ENCODE measurements at places on chromosomes 12 and 14.

DNA sequence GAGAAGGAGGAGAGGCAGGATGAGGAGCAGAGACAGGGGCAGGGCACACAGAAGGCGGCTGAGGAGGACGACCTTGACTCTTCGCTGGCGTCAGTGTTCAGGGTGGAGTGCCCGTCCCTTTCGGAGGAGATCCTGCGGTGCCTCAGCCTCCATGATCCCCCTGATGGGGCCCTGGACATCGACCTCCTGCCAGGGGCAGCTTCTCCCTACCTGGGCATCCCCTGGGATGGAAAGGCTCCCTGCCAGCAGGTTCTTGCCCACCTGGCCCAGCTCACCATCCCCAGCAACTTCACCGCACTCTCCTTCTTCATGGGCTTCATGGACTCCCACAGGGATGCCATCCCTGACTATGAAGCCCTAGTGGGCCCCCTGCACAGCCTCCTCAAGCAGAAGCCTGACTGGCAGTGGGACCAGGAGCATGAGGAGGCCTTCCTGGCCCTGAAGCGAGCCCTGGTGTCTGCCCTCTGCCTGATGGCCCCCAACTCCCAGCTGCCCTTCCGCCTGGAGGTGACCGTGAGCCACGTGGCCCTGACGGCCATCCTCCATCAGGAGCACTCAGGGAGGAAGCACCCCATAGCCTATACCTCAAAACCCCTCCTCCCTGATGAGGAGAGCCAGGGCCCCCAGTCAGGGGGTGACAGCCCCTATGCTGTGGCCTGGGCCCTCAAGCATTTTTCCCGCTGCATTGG lies 14.6 kb downstream of the CBLN3 start:
- DNase-seq: no peak

GRCh38 chr14:55846826-55847446 lies 266.9 kb downstream of the KTN1 start:
- peak; percentile 55 for DNase-seq

DNA sequence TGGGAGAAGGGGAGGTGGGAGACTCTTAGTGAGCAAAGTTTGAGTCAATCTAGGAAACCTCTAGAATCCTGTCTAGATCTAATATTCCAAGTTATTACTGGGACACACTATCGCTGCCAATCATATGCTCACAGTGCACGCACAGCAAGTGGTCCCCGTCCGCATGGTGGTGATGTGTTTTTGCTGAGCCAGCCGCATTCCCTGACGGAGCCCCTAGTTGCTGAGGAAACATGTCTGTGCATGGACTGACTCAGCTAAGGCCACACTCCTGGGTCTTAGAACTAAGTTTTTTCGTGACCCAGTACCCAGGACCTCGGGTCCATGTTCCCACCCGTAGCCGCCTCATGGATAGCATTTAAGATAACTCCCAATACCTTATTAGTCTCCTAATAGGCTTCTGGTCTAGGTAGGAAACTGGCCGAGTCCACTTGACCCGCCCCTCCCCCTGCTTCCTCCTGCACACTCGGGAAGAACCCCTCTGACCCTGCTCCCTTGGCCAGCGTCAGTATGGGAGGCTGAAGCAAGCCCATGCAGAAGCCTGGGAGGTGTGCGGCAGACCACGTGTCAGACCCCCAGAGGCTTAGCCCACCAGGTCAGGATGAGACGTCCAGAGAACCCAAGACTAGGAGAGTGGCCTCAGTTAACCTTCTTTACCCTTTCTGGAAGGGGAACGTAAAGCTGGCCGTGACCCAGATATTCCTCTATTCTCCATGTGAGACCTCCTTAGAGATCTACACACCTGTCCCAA lies 200.5 kb downstream of the ETV6 start:
- no peak for DNase-seq

- DNase-seq: no peak
These were observed 4.1 kb upstream of the KIF26A start for GRCh38 chr14:104134061-104134965.

- DNase-seq: no peak
These were observed 7.4 kb upstream of the TESPA1 start for GRCh38 chr12:54991991-54992375.

DNA sequence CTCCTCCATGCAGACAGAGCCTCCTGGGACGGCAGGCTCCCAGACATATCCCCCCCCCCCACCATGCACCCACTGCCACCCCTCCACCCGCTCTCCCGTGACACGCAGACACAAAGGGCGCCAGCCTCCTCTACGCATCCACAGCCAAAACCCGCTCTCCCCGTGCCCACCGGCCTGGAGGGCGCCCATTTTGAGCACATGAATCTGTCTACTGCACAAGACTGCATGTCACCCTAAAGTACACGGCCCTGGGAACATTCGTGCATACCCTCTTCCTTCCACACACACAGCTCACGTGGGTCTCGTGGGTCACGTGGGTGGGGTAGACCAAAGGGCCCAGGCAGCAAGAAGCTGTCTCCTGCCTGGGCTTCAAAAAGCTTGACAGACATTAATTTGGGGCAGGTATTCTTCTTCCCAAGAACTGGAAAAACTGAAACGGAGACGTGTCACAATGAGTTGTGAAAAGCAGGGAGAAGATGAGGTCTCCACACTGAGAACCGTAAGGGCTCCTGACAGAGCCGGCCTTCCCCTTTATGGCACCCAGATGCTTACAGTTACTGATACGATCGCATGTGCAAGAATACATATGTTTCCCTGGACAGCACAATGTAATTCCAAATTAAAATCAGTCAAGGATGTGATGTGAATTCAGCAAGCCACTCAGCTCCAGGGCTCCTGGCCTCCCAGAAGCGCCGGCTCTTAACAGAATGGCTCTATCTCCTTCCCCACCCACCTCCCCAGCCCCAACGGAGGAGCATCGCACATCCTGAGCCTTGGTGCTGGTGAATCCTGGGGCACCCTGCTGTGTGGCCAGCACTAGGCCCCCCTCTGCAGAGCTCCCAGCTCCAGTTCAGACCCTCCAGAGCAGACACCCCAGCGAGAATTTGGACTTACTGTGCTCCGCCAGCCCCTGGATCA lies 1.9 kb downstream of the TGFB3 start:
- no peak for DNase-seq

DNA sequence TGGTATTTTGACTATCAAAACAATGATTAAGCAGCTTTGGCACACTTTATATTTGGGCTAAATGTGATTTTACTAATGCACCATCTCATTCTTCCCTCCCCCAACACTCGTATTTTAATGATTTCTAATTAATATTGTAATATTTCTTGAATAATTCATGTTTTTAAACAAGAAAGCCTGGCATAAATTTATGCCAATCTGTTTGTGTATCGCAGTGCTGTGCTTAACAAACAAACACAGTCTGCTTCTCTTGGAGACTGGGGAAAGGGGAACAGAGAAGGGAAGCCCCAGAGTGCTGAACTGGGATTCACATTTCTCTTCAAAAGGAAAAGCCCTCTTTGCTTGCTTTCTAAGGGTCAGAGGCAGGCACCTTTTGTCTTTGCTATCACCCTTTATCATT lies 496.9 kb upstream of the STXBP6 start:
- DNase-seq: no peak

- DNase-seq: no peak
These were observed 1.1 kb upstream of the RBMS2 start for GRCh38 chr12:56520506-56520905.

DNA sequence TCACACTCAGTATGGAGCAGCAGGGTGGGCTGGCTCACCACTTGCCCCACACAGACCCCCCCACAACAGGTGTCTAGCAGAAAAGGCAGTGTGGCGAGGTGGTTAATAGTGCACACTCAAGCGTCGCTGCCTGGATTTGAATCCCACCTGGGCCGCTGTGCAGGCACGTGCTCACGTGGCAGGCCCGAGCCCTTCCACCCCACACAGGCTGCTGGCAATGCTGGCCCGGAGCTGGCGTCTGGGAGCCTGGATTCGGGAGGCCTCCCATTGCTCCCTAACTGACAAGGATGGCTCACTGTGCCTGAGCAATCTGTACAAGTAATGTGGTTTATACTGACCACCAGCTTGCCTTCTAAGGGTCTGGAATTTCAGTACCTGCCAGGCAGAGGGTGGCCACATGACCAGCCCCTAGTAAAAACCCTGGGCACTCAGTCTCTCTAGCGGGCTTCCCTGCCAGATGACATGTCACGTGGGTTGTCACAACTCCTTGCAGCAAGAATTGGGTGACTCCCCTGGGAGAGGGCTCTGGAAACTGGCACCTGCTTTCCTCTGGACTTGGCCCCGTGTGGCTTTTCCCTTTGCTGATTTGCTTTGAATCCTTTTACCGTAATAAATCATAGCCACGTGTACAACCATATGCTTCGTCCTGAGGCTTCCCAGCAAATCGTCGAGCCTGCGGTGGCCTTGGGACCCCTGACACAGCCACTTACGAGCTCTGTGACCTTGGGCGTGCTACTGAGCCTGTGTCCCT lies 72.8 kb downstream of the SCARB1 start:
- DNase-seq: no peak

GRCh38 chr14:104889375-104889757 lies 24.3 kb downstream of the CEP170B start:
- DNase-seq: no peak

DNA sequence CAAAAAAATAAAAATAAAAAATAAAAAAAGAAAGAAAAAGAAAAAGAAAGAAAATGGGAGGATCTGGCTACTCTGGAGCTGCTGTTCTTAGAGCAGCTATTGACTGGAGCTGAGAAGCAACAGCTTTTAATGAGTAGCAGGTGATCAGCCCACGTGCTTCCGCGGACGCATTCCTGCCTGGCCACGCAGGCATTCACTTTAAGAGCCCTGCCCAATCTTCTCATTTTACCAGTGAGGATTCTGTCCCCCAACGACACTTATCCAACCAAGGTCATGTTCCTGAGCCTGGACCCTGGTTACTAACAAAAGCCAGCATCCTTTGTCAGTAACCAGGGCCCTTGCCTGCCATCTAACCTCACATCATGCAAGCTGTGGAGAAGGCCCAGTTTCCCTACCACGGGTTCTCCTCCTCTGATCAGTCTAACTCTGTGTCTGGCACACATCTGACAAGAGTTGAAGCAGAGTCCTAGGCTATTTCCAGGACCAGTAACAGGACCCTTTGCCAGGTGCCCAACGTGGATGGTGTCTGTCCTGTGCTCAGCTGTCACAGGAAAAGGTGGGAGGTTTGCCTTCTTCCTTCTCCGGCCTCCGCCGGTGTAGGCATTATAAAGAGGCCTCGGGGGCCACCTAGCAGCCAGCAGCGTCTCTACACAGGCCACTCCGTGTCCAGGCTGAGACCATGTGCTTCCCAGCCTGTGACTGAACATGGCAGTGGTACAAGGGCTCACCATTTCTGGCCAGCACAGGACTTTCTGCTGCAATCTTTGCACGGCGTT lies 60.9 kb upstream of the GPATCH2L start:
- no peak for DNase-seq

DNA sequence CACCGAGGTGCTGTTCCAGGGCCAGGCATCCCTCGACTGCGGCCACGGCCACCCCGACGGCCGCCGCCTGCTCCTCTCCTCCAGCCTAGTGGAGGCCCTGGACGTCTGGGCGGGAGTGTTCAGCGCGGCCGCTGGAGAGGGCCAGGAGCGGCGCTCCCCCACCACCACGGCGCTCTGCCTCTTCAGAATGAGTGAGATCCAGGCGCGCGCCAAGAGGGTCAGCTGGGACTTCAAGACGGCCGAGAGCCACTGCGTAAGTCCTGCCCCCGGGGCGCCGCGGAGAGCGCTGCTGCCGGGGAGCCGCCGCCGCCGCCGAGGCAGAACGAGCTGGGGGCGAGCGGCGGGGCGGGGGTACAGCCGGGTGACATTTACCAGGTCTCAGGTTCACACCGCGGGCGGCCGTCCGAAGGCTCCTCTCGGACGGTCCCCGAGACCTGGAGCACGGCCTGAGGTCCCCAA lies 1.4 kb downstream of the PLXNC1 start:
- peak; percentile 65 for DNase-seq

GRCh38 chr14:35338731-35339405 lies 46.7 kb downstream of the PSMA6 start:
- no peak for DNase-seq

DNA sequence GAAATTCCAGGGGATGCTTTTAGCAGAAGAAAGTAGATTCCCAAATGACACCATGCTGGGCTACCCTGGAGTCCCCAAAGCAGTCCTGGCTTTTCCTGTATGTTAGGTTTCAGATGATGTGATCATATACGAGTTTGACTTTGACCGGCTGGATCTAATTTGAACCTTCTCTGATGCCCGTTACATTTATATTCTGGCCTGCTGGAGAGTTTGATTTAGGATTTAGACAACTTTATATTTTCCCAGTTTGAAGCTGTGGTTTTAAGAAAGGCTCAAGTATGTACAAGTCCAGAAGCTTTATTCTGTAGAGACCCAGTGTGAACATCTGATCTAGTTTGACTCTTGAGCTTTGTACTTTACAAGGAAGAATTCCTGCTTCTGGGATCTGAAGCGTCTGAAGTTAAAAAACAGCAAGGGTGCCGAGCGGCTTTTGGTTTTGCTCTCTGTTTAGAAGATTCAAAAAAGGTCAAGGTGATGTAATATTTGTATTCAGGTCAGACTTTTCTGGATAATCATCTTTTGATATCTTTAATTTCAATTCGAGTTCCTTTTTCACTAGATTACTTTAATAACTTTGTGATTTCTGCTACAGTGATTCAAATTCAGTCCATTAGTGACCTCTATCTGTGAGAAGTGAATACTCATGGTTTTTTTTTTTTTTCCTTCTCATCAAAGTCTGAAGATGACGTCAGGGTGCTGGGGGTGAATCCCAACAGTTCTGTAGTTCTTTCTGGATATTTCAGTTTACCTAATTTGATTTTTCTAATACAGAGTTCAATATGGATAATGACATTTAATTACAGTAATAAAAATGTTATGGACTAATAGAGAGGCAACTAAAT lies 6.3 kb downstream of the FLRT2 start:
- peak; percentile 41 for DNase-seq

- peak; percentile 70 for DNase-seq
These were observed 42.4 kb upstream of the GPATCH2L start for GRCh38 chr14:76109087-76109880.

DNA sequence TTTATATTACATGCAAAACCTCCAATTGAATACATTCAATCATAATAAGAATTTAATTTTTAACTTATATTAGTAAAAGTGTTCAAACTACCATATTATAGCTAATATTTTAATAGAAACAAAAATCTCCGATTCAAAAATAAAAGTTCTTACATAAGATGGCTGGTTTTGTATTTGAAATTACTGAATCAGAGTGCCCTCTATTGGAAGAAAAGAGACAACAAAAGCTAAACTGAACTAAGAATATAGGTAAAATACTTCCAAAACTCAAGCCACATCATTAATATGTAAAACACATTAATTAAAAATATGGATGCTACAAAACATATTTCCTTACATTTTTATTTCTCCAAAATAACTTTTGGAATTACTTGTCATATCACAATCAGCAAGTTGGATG lies 120.3 kb downstream of the GARIN6 start:
- peak; percentile 7 for DNase-seq

DNA sequence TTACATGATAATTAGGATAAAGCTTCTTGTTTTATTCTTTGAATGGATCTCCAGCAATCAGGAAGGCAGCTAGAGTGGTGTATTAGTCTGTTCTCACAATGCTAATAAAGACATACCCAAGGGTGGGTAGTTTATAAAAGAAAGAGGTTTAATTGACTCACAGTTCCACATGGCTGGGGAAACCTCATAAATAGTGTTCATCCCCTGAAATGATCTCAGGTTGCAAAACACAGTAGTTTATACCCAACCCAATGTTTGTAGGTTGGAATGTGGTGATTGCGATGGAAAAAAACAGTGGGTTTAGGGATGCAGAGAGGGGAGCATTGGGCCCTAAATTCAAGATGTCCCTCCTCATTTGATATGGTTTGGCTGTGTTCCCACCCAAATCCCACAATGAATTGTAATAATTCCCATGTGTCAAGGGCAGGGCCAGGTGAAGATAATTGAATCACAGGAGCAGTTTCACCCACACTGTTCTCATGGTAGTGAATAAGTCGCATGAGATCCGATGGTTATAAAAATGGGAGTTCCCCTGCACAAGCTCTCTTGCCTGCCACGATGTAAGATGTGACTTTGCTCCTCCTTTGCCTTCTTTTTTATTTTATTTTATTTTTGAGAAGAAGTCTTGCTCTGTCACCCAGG lies 11.5 kb downstream of the MUCL1 start:
- no peak for DNase-seq
